RWPE2 (cell line): ENCODE measurements at places on chromosomes 11 and 22.

DNA sequence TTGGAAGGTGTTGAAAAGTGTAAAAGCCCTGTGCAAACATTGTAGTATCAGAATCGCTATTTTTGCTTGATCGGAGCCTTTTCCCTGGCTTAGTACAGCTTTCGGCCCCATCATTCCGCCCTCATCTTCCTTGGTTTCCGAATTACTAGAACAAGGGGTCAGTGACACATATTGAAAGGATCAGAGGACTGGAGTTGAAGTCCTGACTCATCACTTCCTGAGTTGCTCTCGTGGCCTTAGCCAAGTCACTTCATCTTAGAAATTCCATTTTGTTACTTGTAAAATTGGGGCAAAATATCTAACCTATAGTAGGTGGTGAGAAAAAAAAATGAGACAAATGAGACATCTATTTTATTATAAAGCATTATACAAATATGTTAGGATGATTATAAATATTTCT is 375.0 kb downstream of the NTM start:
- DNase-seq, result no peak

GRCh38 chr11:32309530-32310213 is 125.7 kb downstream of the WT1 start:
- no peak for DNase-seq

DNA sequence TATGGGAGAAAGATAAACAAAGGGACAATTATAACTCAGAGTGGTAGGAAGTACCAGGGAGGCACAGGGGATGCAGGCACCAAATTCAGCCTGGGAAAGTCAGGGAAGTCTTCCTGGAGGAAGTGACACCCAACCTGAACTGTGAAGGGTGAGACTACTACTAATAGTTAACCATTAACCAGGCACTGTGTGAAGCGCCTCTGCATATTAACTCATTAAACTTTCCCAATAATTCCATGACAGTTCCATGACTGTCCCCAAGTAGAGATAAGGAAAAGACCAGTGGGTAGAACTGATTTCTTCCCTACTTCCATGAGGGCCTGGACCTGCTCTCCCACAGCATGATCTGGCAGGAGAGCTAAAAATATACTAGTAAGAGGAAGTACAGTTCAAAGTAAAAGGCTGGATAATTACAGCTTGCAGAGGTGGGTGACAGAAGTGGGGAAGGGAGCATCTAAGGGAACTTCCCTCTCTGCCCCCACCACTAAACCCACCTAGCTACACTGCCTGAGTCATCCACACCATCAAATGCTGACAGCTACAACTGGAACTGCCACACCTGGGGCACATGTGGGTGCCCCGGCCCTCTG is 4.7 kb upstream of the AP1B1 start:
- DNase-seq, result no peak

- DNase-seq, result no peak
These were observed 18.4 kb upstream of the SMTN start for GRCh38 chr22:31062566-31063230.

GRCh38 chr11:46666516-46666915 is 33.9 kb downstream of the ARHGAP1 start:
- DNase-seq, result no peak

DNA sequence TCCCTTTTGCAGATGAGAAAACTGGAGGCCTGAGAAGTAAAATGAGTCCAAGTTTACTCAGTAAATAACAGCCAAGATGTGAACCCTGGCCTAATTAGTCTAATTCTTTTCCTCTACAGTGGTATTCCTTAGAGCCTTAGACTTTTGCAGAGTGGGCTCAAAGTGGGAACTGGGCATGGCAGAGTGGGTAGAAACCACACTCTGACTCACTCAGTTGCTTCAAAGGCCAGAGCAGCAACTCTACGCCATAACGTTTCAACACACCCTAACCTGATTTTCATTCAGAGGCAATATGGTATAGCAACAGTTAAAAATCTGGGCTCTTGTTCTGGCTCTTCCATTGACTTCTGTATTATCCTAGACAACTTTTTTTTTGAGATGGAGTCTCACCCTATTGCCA is 2.8 kb downstream of the THRSP start:
- DNase-seq, result no peak

- no peak for DNase-seq
These were observed 1.4 kb downstream of the CDKN1C start for GRCh38 chr11:2883979-2884815.

DNA sequence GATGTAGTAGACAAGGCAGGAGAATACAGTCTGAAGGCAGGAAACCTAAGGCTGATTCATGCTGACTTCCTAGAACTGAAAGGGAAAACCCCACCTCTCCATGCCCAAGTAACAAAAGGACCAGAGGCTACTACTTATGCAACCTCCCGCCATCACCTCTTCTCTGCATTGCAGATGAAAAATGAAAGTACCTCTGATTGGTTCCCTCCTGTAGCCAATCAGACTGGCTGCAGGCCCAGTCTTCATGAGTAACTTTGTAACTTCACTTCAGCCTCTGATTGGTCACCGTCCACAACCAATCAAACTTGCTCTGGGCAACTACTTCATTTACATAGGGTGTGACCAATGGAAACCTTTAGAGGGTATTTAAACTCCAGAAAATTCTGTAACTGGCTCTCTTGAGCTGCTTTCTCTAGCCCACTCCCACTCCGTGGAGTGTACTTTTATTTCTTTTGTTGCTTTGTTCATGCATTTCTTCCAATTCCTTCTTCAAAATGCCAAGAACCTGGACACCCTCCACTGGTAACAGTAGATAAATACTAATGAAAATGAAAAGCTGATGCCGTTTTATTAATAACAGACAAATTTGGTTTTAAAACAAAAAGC is 5.2 kb upstream of the MAP6 start:
- no peak for DNase-seq

GRCh38 chr11:69915501-69916250 is 96.5 kb upstream of the FGF3 start:
- peak; percentile 66 for DNase-seq

- no peak for DNase-seq
These were observed 1150.6 kb upstream of the RAG2 start for GRCh38 chr11:37748641-37749040.

DNA sequence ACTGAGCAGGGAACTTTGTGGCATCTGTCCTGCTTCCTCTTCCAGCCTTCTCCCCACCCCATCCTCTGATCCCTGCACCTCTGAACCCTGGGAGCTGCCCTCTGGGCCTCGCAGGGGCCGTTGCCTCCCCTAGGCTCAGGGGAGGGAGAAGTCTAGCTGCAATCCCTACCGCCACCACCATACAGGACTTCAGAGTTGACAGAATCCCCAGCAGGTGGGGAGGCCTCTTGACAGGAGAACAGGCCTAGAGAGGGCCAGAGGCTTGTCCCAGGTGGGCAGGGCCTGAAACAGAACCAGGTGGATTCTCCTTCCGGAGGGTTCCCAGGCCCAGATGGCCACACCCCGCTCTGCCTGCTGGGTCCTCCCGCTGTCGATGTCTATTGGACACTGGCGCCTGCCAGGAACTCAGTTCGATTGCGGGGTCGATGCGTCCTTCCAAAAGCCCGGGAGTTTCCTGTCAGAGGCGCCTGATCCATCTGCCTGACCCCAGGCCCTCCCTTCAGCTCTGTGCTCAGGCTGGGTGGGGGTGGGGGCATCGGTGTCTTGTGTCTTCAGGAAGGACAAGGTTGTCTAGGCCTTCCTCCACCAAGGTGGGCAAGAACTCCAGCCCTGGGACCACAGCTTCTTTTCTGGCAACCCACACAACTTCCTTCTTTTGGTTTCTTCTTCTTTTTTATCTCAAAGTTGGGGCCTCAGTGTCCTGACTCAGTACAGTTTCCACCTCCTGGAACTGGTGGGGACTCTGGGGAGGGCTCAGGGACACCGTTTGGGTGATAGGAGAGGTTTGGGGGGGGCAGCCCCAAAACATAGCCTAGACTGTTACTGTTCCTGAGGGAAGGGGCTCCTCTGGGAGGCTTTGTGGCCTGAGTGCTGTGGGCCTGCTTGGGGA is 6.4 kb downstream of the STARD10 start:
- DNase-seq, result no peak

DNA sequence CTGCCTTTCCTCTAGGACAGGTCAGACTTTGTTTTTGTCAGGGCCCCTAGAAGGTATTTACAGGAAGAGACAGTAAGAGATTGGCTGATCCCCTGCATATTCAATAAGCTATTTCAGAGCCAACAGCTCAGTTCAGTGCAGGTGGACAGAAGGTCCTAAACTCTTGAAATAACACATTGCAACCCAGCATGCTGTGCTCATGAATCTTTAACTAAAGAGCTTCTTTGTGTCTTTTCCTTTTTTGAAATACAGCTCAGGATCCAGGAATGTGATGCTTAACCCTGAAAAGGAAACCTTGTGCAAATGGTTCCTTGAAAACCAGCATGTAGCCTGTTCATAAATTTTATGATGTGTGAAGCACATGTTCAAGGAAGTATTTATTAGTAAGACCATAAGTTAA is 43.9 kb downstream of the BBOX1 start:
- DNase-seq, result no peak

GRCh38 chr11:8269636-8270035 is 6.0 kb upstream of the LMO1 start:
- DNase-seq, result no peak

DNA sequence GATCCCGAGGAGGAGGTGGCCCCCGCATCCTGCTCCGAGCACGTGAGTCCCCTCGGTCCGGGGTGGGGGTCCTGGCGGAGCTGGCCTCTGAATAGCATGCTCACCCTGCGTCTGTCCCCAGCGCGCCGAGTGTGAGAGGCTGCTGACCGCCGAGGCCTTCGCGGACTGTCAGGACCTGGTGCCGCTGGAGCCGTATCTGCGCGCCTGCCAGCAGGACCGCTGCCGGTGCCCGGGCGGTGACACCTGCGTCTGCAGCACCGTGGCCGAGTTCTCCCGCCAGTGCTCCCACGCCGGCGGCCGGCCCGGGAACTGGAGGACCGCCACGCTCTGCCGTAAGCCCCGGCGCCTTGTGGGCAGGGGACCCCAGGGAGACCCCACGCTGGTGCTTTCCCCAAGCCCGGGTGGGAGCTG is 3.5 kb downstream of the MUC2 start:
- DNase-seq, result peak; percentile 62

- peak; percentile 64 for DNase-seq
These were observed 15.8 kb upstream of the SYN3 start for GRCh38 chr22:33073989-33074418.

- DNase-seq, result no peak
These were observed 36.3 kb downstream of the HORMAD2 start for GRCh38 chr22:30116362-30117117.

- no peak for DNase-seq
These were observed 4.2 kb downstream of the AMPD3 start for GRCh38 chr11:10459029-10459970.

- DNase-seq, result no peak
These were observed 116.7 kb downstream of the NTM start for GRCh38 chr11:131486937-131487635.

DNA sequence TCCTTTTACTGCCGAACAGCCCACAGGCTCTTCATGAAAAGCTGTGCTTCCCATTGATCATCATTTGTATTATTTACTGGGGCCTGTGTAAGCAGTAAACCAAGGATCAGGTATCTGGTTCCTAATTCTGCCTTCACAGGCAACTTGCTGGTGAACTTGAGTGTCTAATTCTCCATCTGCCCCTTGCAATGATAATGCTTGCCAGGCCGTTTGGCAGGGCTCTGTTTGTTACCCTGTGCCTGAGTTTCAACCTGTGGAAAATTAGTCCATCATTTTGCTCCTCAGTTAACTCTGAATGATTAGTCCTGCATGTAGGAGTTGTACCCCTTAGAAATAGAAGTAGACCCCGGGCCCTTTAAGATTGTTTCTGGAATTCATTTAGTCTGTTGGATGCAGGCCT is 298.4 kb upstream of the CADM1 start:
- no peak for DNase-seq

DNA sequence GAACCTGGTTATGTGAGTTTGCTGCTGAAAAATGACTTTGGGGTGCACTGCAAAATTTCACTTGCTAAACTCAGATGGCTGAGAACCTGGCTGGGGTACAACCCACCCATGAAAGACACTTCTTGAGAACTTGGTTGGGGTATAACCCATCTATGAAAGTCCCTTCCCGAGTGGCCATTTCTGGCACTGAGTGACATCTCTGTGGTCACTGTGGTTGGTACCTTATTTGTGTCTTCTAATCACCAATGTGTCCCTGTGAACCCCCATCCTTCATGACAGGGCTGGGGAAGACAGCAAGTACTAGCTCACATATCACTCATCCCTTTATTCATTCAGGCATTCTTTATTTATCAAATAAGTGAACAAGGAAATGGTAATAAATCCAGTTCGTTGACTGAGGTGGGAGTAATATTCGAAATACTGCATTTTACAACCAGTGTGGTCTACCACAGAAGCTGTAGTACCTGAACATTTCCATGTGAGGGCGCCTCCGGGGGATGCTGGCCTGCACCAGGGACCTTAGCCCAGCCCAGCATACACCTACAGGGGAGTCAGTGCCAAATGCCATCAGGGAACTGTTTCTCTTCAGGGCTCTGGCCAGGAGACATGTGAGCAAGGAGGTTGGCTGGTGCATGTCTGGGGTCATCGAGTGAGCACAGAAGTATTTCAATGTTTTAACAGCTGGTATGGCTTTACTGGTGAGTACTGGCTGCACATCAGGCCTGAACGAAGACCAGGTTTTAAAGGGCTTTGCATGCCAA is 122.1 kb downstream of the CSNK2A3 start:
- DNase-seq, result no peak

DNA sequence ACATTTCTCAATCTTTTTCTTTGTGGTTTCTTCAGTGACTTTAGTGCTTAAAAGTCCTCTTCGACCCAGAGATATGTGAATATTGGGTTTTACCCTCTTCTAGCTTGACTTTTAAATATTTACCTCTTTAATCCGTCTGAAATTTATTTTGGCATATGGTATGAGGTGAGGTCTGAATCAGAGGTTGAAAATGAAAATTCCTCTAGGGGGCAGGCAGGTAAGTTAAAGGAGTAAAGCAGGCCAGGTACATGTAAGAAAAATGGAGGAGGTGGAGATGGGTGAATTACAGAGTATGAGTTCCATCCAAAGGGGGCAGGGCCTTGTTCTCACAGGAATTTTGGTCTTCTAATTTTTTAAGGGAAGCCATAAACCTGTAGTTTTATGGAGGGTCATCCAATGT is 263.8 kb upstream of the NARS2 start:
- no peak for DNase-seq

DNA sequence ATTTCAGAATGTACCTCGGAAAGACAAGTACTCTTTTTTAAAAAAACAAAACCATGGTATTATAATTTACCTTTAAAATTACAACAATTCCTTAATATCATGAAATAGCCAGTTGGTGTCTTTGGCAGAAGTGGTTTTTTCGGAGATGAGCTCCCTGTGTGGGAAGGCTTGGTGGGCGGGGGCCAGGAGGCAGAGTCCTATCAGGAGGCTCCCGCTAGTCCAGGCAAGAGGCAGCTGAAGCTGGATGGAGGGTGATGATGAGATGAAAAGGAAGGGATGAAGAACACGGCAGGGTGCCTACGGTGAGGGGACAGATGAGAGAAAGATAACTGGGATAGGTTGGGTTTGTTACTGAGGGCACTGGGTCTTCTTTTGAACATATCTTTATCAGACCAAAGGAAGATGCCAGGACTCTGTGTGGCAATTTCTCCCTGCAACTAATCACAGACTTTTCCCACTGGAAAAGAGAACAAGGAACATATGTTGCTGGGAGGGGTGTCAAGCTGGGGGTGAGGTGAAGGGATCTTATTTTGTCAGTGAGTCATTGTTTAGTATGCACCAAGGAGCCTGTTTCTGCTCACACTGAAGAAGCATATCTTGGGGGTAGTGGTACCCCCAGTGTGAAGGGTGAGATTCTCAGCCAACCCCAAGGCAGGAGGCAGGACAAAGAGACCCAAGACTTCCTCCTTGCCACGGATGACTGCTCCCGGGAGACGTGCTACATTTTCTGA is 91.5 kb upstream of the YWHAH start:
- no peak for DNase-seq
